ENCODE measurements at places on chromosomes 16 and 17. TPM values are rescaled to one million over a fixed set of nuclear protein-coding genes. Genes with fewer than 3 reads are reported as not detected.

IRF8 gene
- 37.8 TPM for total RNA-seq

SPATA22 gene
- total RNA-seq: not detected

CSH2 gene
- not detected for total RNA-seq

TMIGD1 gene
- not detected for total RNA-seq

CHST6 gene
- not detected for total RNA-seq

ASGR1 gene
- 1.8 TPM for total RNA-seq

AATK gene
- 0.48 TPM for total RNA-seq

PPM1E gene
- total RNA-seq: 0.05 TPM

RAPGEFL1 gene
- 11.6 TPM for total RNA-seq

MT1G gene
- 24.5 TPM for total RNA-seq

KCNG4 gene
- total RNA-seq: not detected

UQCRC2 gene
- total RNA-seq: 269 TPM

CD68 gene
- total RNA-seq: 10.1 TPM

EME1 gene
- 28.6 TPM for total RNA-seq

SEZ6L2 gene
- total RNA-seq: 0.55 TPM

UMOD gene
- total RNA-seq: not detected

CIBAR2 gene
- not detected for total RNA-seq

DNAI2 gene
- 0.55 TPM for total RNA-seq

FOXL1 gene
- 0.23 TPM for total RNA-seq

KRTAP17-1 gene
- total RNA-seq: not detected

PITPNM3 gene
- 0.52 TPM for total RNA-seq

DOC2B gene
- total RNA-seq: 0.30 TPM

NOMO2 gene
- 119 TPM for total RNA-seq

G6PC1 gene
- total RNA-seq: not detected

PPP1R27 gene
- not detected for total RNA-seq

KLHL10 gene
- total RNA-seq: 0.16 TPM

PLCG2 gene
- total RNA-seq: 9.6 TPM

IGF2BP1 gene
- 0.09 TPM for total RNA-seq

ELMO3 gene
- 7.1 TPM for total RNA-seq

KRTAP2-3 gene
- total RNA-seq: not detected

CMTR2 gene
- 19.6 TPM for total RNA-seq

PNMT gene
- total RNA-seq: not detected

KRTAP4-6 gene
- not detected for total RNA-seq

SMIM22 gene
- not detected for total RNA-seq

DDX5 gene
- 899 TPM for total RNA-seq

HSF5 gene
- 1.5 TPM for total RNA-seq

KRT15 gene
- total RNA-seq: not detected

C17orf50 gene
- not detected for total RNA-seq

KRTAP9-2 gene
- not detected for total RNA-seq

QRICH2 gene
- 1.7 TPM for total RNA-seq

MRPL10 gene
- 54.1 TPM for total RNA-seq

ZFP3 gene
- total RNA-seq: 1.9 TPM

FLCN gene
- 27.7 TPM for total RNA-seq

CBFA2T3 gene
- 0.23 TPM for total RNA-seq

CTRB2 gene
- total RNA-seq: not detected

OR1F1 gene
- not detected for total RNA-seq

MAF gene
- 73.6 TPM for total RNA-seq

MT1A gene
- total RNA-seq: 7.6 TPM

KRTAP9-8 gene
- total RNA-seq: not detected

CES5A gene
- not detected for total RNA-seq

DHX58 gene
- 15.3 TPM for total RNA-seq

MMP2 gene
- 0.11 TPM for total RNA-seq

C17orf107 gene
- 1.3 TPM for total RNA-seq

DOC2A gene
- total RNA-seq: 1.2 TPM

AGRP gene
- not detected for total RNA-seq

SLC38A8 gene
- total RNA-seq: not detected

CXCL16 gene
- total RNA-seq: 1.8 TPM
